NCI-H146 (cell line): ENCODE measurements at places on chromosomes 13 and 19.
A peak's percentile ranks its signal among the peaks of the same experiment; 100 is the strongest.

GRCh38 chr19:35375505-35376307 lies 4.8 kb downstream of the GPR42 start:
- no peak for DNase-seq

GRCh38 chr19:33177417-33177979 lies 16.6 kb upstream of the LRP3 start:
- DNase-seq: peak; percentile 84

DNA sequence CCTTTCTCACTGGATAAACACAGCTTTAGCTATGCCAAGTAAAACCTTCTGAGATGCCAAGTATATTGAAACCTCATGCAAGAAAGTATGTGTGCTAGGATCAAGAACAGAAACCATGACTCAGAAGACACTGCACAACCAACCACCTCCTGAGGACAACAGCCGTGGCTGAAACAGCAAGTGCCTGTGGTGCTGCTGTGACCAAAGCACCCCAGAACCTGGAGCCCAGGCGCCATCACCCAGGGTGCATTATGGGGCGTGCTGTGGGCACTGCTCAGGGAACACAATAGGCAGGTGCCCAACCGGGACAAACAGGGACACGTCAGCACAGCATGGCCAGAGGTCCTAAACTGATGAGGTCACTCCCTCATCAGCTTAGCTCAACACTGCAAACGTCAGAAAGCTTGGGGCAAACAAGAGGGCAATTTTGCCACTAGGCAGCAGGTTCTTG lies 101.3 kb upstream of the SLC15A1 start:
- DNase-seq: peak; percentile 43

GRCh38 chr19:49506575-49507105 lies 5.8 kb upstream of the FCGRT start:
- DNase-seq: peak; percentile 76

GRCh38 chr13:27022571-27023311 lies 148.9 kb downstream of the USP12 start:
- peak; percentile 72 for DNase-seq

DNA sequence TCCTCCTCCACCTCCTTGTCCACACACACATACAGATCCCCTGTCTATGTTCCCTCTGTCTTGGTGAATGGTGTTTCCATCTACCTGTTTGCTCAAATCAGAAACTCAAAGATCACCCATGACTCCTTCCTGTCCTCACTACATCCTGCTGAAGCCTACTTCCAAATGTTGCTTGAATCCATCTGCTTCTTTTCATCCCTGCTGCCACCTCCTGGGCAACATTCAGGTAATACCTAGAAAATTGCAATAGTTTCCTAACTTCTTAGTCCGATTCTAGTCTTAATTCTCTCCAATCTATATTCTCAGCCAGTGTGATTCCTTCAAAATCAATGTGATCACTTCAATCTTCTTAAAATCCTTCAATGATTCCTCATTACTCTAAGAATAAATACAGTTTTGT lies 155.5 kb upstream of the STARD13 start:
- DNase-seq: peak; percentile 27

- DNase-seq: no peak
Measured at GRCh38 chr19:17549085-17549740, 6.2 kb upstream of the COLGALT1 start.

DNA sequence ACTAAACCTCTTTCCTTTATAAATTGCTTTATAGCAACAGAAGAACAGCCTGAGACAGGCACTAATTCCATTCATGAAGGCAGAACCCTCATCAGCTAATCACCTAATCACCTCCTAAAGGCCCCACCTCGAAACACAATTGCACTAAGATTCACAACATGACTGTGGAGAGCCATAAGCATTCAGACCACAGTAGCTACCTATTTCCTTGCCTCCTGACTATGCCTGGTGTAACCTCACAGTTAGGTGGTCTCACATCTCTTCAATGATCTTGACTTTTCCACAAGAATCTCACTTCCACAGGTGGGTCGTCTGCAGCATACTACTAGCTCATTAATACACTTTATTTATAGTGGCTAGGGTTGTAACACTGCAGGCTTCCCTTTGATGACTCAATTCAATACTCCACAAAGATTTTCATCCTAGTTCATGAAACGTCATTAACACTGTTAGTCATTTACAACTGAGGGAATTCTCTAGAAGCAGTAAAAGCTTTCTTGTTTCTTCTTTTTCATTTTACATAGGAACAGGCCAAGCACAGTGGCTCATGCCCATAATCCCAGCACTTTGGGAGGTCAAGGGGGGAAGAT lies 27.1 kb downstream of the STK24 start:
- DNase-seq: no peak

GRCh38 chr13:25525884-25526283 lies 154.1 kb downstream of the ATP8A2 start:
- DNase-seq: no peak

- DNase-seq: no peak
Measured at GRCh38 chr19:4326837-4327251, 11.8 kb downstream of the STAP2 start.

- DNase-seq: no peak
Measured at GRCh38 chr13:109348519-109349258, 437.7 kb downstream of the IRS2 start.

DNA sequence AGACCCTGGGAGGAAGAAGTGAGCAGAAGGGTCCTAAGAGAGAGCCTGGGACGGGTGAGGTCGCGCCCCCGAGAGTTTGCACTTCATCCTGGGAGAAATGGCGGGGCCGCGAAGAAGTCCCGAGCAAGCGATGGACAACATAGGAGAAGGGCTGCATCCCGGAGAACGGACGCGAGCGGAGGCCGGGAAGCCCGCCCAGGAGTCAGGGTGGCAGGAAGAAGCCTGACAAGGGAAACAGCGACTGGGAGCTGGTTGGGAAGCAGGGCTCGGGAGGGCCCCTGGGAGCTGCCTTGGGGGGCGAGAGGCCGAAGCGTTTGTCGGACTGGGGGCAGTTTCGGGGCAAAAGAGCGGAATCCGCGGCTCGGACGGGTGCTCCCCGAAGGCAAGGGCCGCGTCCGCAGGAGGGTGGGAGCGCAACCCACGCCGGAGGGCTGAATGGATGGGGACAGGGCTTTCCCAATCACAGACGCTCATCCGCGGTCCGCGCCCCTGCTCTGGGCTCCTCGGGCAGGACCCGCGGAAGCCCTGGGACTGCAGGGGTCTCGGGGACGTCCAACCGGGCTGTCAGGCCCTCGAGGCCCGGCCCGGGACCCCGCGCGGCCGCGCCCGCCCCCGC lies 469 bp downstream of the ABHD17A start:
- no peak for DNase-seq

- no peak for DNase-seq
Measured at GRCh38 chr19:46298479-46299003, 1.7 kb downstream of the HIF3A start.

- DNase-seq: no peak
Measured at GRCh38 chr13:94057618-94058186, 421.8 kb downstream of the DCT start.
